Jurkat, Clone E6-1 (cell line): ENCODE measurements at places on chromosomes 13 and 19.

DNA sequence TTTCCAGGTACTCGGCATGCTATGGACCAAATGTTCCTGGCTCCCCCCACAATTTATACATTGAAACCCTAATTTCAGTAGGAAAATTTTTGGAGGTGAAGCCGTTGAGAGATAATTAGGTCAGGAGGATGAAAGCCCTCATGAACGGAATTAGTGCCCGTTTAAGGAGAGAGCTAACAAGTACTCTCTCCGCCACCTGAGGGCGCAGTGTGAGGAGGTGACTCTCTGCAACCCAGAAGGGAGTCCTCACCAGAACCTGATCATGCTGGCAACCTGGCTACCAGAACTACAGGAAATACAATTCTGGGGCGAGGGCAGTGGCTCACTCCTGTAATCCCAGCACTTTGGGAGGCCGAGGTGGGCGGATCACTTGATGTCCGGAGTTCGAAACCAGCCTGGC is 397.8 kb downstream of the SLITRK5 start:
- peak; percentile 14 for DNase-seq

DNA sequence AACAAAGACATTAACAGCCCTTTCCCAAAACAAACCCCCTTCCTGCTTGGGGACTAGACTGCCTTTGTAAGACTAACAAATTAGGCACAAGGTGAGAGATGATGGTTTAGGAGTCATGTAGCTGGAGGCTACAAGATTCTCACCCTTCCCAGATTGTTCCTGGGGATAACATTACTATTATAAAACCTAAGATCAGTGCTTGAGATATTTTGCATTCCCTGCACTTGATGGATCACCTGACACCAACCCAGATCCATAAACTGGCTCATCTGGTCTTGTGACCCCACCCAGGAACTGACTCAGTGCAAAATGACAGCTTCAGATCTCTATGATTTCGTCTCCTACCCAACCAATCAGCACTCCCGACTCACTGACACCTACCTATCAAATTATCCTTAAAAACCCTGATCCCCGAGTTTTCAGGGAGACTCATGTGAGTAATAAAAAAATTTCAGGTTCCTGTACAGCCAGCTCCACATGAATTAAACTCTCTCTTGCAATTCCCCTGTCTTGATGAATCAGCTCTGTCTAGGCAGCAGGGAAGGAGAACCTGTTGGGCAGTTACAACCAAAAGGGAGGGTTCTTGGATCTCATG is 2.4 kb upstream of the ZNF616 start:
- no peak for DNase-seq

- no peak for DNase-seq
Observed at GRCh38 chr19:57047743-57048142, 72.0 kb upstream of the USP29 start.

DNA sequence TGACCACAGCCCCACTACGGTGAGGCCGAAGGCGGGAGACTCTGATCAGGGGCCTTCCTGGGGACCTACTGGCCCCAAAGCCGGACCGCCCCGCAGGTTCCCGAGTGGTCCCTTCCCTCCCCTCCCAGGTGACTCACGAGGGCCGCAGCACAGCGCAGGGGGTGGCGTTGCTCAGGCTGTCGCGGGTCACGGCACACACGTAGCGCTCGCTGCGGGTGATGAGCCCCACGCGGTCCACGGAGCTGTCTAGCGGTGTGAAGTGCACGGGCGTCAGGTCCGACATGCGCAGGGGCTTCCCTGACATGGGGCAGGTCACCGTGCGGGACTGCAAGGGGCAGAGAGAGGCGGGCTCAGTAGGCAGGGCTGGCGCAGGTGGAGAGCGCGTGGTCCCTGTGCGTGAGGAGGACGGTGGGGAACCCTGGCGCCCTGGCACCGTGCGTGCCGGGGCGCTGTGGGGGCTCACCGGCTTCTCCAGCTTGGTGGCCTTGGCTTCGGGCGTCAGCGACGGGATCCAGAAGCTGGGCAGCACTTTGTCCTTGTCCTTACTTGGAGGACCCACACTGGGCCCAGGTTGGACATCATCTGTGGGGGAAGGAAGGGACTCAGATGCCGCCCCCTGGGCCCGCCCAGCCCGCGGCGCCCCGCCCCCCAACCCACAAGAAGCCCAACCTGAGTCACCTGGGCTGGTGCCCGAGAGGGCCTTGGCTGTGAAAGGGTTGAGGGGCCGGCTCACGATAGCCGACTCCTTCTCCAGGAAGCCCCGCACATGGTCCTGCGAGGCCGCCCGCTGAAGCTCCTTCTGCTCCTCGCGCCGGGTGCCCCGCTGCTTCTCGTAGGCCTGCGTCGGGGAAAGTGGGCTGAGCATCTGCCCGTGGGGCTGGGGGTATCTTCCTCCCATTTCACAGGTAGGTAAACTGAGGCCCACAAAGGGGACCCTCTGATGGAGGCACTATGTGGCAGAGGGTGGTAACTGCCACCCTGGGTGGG is 23.7 kb downstream of the NOSIP start:
- DNase-seq = no peak

DNA sequence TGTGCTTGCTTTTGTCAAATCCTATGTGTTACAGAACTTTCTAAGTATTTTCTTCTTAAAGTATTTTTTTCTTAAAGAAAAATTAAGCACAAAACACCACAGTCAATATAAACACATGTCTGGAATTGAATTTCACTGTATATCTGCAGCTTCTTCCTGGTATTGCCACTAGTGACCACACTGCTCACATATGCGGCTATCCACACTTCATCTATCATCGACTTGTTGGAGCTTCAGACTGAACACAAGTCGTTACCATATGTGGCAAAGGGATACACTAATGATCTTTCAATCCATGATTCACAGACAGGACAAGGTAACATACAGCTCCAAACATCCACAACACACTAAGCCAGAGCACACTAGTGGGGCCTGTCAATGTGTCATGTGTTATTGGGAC is 498.4 kb upstream of the ARGLU1 start:
- no peak for DNase-seq

DNA sequence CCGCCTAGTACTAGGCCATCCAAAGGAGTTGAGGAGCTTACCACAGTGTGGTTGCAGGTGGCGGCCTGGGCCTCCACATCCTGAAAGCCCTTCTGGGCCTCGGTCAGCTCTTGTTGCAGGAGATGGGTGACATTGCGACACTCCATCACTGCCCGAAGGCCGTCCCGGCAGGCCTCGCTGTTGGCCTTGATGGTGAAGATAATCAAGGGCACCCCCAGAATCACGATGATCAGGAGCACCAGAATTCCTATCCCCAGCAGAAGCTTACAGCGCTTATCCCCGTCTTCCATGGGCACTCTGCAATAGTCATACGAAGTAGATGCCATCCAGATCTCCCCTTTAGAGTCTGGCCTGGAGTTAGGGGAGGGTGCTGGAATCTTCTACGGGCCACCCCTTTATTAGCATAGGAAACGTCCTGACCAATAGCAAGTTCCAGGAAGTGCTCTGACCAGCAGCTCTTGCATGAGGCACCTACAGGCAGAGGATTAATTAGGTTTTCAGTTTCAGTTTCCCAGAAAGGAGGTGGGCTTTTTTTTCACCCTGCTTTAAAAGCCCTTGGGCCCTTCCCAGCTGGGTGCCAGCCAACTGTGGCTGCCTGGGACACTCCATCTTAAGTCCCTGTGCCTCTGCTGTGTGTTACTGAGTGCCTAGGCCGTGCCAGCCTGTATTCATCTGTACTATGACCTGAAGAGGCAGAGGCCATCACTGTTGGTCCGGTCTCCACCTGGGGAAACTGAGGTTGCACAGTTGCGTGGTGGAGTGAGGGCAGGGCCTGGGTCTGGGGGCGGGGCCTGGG is at the start of gene BST2:
TSS of gene BST2 (minus strand) at position 381 of the 796 bp plus-strand sequence. CDS start at position 326, 55 bp downstream.
- peak; percentile 81 for DNase-seq

DNA sequence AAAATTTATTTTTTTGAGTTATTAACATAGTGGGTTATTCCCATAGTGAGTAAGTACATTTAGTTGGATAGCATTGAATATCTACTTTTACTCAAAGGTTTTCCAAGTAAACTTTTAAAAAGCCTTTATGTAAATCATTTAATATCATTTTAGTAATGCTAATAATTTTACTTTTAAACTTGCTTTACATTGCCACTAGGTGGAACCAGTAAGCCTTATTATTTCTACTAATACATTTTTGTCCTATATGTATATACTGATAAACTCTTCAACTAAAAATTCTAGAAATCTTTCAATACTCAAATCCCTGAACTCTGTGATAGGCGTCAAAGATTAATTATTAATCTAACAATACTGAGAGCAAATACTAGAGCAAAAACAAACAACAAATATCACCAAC is 1709.2 kb upstream of the PCDH20 start:
- peak; percentile 2 for DNase-seq

DNA sequence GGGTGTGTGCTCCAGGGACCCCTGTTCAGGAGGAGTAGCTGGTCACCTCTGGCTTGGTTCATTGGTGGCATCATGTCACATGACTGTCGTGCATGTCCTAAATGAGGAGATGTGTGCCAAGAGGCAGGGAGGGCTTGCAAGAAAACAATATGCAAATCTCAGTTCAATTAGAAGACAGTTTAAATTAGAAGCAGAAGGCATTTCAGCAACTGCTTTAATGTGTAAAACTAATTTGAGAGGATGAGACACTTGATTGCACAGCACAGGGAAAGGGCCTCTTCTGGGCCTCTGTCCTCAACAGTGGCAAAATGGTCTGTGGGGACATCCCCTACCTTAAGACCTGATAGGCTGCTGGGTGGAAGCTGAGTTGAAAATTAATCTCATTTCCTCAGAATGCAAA is 54.6 kb downstream of the SPATA13 start:
- DNase-seq = no peak

DNA sequence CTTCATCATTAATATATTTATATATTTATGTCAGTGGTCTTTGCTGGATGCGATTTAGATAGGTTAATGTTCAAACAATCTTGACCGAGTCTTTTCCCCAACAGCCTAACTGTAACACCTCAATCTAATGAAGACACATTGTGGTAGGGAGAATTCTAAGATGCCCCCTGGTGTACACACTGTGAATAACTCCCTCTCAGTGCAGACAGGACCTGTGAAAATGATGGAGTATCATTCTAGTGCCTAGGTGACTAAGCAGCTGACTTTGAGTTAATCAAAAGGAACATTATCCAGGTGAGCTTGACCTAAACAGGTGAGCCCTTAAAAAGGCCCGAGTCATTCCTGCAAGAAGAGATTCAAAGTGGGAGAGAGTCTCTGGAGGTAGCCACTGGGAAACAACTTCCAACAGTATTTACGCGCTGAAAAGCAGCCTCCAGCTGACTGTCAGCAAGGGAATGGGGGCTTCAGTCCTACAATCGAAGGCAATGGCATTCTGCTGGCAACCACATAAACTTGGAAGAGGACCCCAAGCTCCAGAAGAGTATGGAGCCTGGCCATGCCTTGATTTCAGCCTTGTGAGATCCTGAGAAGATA is 28.0 kb upstream of the KBTBD7 start:
- DNase-seq = peak; percentile 63

DNA sequence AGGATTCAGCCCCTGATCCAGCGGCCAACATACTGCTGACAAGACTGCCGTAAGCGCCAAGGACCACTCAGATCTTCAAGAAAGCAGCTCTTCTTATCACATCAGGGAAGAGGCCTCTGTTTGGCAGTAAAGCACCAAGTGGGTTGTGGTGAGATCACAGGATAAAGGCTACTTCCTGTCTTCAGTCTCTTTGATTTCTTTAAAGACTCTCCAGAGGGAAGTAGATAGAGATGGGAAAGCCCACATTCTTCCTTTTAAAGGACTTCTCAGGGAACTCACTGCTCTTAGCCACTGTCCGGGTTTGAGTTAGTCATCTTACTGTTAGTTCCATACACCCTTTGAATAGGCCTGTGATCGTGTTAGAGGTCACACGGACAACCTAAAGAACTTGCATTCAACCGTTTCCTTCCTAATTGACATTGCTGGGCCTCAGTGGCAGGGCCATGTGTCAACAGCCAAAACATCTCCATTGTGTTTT is 47.2 kb upstream of the POMP start:
- DNase-seq = peak; percentile 92

DNA sequence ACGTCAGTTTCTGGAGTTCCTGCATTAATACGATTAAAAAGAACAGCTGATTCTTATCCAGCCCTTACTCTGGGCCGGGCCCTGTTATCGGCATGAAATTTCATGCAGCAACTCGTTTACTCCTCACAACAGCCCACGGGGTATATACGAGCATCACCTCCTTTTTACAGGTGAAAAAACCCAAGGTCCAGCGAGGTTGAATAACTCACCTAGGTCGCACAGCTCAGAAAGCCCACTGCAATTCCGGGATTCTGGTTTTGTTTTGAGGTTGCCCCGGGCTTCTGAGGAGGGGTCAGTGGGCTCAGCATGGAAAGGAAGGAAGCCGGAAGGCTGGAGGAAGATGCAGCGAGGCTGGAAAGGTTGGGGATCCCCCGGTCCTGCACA is 577 bp upstream of the ACP7 start:
- no peak for DNase-seq

GRCh38 chr13:83086088-83086487 is 796.2 kb downstream of the SLITRK1 start:
- no peak for DNase-seq

DNA sequence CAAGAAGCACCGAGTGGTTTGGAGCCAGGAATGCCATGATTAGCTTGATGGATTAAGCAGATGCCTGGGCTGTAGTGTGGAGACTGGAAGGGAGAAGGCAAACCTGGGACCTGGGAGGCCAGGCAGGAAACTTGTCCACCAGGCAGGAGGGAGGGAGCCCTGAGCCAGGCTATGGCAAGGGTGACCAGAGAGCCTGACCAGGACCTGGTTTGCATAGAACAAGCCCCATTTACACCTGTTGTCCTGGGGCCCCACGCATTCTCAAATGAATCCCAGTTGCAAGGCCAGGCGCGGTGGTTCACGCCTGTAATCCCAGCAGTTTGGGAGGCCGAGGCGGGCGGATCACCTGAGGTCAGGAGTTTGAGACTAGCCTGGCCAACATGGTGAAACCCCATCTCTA is 50.2 kb upstream of the LATS2 start:
- DNase-seq = no peak

- no peak for DNase-seq
Observed at GRCh38 chr19:5131031-5131505, 162.2 kb downstream of the KDM4B start.

- no peak for DNase-seq
Observed at GRCh38 chr13:89514534-89515312, 1832.8 kb upstream of the MIR17HG start.

GRCh38 chr13:25281935-25282332 is 5.4 kb downstream of the MTMR6 start:
- DNase-seq = no peak

- DNase-seq = no peak
Observed at GRCh38 chr13:61136093-61136492, 279.6 kb downstream of the PCDH20 start.

GRCh38 chr19:39265321-39265916 is 2.8 kb upstream of the IFNL2 start:
- no peak for DNase-seq

GRCh38 chr13:106286811-106287210 is 248.7 kb downstream of the EFNB2 start:
- DNase-seq = no peak

DNA sequence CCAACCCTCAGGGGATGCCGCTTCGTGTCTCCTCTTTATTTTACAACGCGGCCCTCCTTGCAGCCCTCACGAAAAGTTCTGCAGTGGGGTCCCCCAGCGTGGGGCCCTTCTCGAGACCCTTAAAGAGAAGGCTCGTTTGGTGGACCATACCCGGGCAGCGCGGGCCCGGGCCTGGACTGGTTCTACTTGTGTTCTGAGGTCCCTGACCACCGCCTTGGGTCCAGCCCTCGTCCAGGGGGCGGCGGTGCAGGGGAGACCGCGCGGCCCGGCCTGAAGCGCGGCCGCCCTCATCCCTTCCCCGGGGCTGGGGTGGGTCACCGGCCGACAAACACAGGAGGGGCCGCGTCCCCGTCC is 400 bp upstream of the SERP2 start:
- no peak for DNase-seq

GRCh38 chr19:43684326-43684725 is 14.4 kb upstream of the PLAUR start:
- DNase-seq = no peak

- DNase-seq = no peak
Observed at GRCh38 chr13:32409001-32409313, 19.0 kb downstream of the N4BP2L1 start.
